ENCODE measurements at places on chromosomes 13 and 19.

DNA sequence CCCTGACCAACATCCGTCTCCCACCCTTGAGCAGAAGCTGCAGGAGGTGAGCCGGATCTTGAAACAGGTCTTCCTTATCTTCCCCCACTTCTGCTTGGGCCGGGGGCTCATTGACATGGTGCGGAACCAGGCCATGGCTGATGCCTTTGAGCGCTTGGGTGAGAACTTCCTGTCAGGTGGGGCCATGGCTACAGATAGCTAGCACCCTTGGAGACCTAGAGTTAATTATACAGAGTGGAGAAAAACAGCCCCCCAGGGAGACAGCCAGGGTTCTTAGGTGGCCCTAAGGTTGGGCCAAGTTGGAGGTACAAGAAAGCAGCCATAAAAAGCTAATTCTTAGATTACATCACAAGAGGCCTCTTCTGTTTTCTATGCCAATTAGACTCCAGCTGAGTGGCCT lies 8.9 kb upstream of the ARHGAP45 start:
- no peak for DNase-seq

GRCh38 chr19:42091742-42092141 lies 15.8 kb downstream of the ZNF574 start:
- no peak for DNase-seq

DNA sequence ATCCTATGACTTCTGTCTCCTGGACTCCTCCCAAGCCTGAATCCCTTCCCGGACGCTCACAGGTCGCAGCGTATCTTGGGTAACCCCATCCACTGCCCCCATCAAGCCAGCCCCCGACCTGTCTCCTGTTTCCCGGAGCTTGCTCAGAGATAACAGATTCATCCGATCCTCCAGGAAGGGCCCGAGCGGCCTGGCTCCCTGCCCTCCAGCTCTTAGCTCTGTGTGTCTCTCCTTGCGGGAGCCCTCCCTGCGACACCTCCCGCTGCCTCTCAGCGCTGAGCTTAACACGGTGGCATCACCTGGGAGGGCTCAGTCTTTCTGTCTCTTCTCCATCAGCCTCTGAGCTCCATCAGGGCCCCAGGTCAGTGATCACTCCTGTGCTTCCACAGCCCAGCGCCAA lies 4.3 kb upstream of the TMEM255B start:
- DNase-seq = no peak

- DNase-seq = no peak
These were observed 10.7 kb downstream of the ELF1 start for GRCh38 chr13:41008349-41008980.

GRCh38 chr19:34967551-34967950 lies 3.5 kb upstream of the ZNF792 start:
- DNase-seq = no peak

- no peak for DNase-seq
These were observed 47.9 kb upstream of the TMTC4 start for GRCh38 chr13:100722517-100722916.

DNA sequence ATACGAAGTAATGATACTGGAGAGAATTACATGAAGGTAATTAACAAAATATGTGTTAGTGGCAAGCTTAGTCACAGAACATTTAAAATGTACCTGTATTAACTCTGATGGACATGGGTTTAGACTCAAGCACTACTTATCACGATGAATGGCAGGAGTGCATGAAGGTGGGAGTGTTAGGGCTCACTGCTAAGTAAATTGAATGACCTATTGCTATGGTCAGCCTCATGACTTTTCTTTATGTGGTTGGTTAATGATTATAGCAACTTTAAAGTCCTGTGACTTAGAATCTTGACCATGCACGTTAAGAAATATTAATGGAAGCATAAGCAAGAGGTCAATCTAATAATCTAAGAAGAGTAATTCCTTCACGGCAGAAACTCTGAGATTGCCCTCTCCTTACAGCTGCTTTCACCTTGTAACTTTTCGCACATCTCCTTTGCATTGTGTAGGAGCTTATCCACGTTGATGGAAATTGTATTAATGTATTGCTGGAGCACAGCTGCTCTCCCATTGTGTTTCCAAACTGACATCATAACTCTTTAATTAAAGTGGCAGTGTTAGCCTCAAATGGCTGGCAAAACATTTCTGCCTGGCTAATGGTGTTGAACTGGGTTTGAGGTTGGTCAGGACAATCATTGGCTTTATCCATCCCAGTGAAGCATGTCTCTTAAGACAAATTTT lies 114.5 kb downstream of the RXFP2 start:
- DNase-seq = no peak

DNA sequence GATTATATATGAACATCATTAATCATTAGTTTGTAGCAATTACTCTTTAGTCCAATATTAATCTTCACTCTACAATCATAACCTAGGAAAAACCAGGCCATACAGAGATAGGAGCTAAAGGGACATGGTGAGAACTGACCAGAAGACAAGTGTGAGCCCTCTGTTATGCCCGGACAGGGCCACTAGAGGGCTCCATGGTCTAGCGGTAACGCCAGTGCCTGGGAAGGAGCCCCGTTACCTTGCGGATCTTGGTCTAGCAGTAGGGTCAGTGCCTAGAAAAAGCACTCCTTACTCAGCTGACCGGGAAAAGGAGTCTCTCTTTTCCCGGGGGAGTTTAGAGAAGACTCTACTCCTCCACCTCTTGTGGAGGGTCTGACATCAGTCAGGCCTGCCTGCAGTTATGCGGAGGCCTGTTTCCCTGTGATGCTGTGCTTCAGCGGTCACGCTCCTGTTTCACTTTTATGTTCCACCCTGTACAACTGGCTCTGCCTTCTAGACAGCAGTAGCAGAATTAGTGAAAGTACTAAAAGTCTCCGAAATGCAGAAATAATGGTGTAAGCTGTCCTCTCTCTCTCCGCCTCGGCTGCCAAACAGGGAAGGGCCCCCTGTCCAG lies 13.8 kb downstream of the OR7D4 start:
- peak; percentile 51 for DNase-seq

- no peak for DNase-seq
These were observed 11.0 kb upstream of the ZNF792 start for GRCh38 chr19:34975056-34975455.

DNA sequence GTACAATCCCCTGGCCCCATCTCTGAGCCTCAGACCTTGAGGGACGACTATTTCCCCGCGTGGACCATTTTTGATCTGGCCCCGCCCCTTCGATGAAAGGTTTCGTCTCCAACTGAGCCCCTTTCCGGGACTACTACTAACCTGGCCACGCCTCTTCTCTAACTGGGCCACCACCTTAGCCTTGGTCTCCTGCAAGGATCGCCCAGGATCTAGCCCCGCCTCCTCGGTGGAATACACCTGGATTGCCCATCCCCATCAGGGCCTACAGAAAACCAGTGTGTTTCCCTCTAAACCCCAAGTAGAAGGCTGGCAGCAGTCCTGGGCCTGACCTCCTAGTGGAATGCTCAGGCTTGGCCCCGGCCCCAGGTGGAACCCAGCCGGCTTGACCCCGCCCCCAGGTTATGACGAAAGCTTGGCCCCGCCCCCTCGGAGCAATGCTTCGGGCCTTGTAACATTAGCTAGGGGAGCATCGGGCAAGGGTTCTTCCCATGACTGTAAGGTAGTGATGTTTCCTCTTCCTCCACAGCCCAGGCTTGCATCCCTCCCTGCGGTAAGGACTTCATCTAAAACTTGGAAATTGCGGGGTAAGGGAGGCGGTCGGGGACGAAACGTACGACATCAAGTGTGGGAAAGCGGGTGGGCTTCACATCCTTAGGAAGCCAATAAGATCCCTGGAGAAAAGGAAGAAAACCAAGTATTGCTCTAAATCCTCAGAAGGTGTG lies 9.1 kb downstream of the SPACA6 start:
- DNase-seq = peak; percentile 18

DNA sequence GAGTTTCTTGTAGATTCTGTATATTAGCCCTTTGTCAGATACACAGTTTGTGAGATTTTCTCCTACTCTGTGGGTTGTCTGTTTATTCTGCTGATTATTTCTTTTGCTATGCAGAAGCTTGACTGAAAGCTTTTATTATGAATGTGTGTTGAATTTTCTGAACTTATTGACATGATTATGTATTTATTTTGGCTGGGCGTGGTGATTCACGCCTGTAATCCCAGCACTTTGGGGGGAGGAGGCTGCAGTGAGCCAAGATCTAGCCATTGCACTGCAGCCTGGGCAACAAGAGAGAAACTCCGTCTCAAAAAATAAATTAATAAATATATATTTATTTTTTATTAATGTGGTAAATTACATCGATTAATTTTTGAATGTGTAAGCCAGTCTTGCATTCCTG lies 78.9 kb downstream of the DNAJC15 start:
- no peak for DNase-seq

- no peak for DNase-seq
These were observed 10.3 kb upstream of the PAN3 start for GRCh38 chr13:28128030-28128429.

- no peak for DNase-seq
These were observed 132.5 kb upstream of the ZNF91 start for GRCh38 chr19:23527797-23528196.

- no peak for DNase-seq
These were observed 825.8 kb downstream of the GPC5 start for GRCh38 chr13:92224052-92224821.

- DNase-seq = no peak
These were observed 58.3 kb upstream of the MEDAG start for GRCh38 chr13:30847650-30848307.

DNA sequence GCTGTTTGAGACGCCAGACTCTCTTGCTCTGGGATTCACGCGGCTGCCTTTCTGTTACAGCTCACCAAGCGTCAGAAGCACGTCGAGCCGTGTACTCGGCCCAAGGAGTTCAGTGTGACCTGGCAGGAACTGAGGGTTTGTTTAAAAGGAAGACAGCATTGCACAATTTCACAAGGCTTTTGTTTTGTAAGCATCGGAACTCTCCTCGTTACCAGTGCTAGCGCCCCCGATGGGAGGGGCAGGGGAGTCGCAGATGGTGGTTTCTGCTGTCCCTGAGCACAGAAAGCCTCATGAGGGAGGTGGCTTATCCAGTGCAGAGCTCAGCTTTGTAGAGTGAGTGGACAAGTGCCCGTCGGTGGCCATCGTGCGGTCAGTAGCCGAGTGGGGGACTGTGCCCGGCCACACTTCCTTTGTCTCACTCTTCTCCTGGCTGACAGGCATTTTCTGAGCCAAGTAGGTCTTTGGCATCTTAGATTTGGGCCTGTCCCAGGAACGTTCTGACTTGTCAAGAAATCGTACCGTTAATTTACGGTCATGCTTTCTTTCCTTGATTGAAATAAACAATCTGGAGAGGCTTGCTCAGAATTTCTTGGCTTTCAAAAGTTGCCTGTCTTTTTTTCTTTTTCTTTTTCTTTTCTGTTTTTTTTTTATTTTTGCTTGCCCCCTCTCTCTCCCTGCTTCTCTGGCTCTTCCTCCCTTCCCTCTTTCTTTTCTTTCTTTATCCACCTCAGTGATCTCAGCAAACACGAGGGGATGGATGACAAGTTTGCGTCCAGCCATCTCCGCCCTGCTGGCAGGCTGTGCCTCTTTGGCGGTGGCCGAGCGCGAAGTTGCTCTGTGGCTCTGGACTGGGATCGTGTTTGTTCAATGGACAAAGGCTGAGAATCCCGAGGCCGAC lies 7.7 kb downstream of the KDM4B start:
- no peak for DNase-seq

- DNase-seq = no peak
These were observed 56.2 kb downstream of the LACC1 start for GRCh38 chr13:43935878-43936277.

- DNase-seq = no peak
These were observed 599 bp downstream of the SNRNP70 start for GRCh38 chr19:49085868-49086232.

GRCh38 chr19:16571822-16572331 lies 338 bp downstream of the SLC35E1 start:
- DNase-seq = no peak

- no peak for DNase-seq
These were observed 226.6 kb upstream of the EDNRB start for GRCh38 chr13:78145276-78145675.

DNA sequence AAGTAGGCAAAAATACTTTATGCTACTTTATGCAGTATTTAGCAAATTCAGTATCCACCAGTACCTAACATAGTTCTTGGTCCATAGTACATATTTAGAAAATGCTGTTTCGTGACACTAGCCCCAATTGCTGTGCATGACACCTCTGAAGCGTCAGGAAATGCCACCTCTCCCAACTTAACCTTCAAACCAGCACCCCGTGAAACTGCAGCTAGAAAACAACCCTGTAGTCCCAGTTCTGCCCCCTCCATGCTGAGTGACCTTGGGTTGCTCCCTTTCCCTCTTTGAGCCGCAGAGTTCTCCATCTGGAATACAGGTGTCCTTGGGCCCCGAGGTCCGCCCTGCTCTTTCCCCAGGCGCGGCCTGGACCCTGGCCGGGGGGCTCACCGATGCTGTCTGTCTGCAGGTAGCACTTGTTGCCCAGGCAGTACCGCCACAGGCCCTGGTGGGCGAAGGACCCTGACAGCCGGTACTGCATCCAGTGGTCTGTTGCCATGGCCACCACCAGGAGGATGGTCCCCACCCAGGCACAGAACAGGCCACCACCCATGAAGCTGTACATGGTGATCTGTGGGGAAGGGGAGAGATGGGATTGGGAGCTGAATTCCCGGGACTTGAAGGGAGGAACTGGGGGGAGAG lies 773 bp downstream of the LIM2 start:
- no peak for DNase-seq

DNA sequence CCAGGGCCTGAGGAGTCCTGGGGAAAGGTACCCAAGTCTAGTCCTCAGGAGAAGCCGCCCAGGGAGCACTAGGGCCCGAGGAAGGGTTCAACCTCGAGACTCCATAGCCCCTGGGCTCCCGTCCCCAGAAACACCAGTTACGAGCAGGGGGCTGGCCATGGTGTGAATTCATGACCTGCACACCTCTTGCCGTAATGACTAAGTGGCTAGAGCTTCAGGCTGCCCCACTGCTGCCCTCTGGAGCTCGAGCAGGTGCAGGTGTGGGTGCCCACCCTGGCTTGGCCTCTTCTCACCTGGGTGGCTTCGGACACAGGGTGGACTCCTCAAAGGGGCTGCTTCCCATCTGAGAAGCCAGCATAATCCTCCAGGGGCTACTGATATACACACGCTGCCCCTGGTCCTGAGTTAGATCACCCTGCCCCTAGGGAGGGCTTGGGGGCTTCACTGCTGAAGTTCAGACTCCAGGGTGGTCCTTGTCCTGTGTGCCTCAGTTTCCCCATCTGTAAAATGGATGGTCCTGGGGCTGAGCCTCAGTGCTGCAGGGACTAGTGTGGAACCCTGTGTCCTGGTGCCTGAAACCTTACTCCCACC lies 13.6 kb downstream of the SPC24 start:
- DNase-seq = no peak

- DNase-seq = no peak
These were observed 28.2 kb downstream of the CLEC17A start for GRCh38 chr19:14611051-14611450.

Measured in activated CD4-positive, CD25-positive, alpha-beta regulatory T cell treated with anti-CD3 and anti-CD28 coated beads, Interleukin-2, amount 50 U/mL, for 16 hours (primary cell).